Spleen (tissue), 13 donors: ENCODE measurements at places on chromosomes 1 and 21. TPM values are rescaled to one million over a fixed set of nuclear protein-coding genes. Genes with fewer than 3 reads are reported as not detected.

CFHR1 gene
- 16.5 TPM for polyA plus RNA-seq

SLC45A1 gene
- polyA plus RNA-seq, result 1.3 TPM

UCK2 gene
- 9.8 TPM for polyA plus RNA-seq

CNR2 gene
- polyA plus RNA-seq, result 22.3 TPM

GJA8 gene
- not detected for polyA plus RNA-seq

URB1 gene
- polyA plus RNA-seq, result 2.5 TPM

BGLAP gene
- 1.7 TPM for polyA plus RNA-seq

DNALI1 gene
- 1.2 TPM for polyA plus RNA-seq

GABPB2 gene
- 3.0 TPM for polyA plus RNA-seq

CELA2A gene
- polyA plus RNA-seq, result 0.20 TPM

LRRC53 gene
- not detected for polyA plus RNA-seq

KIRREL1 gene
- polyA plus RNA-seq, result 1.4 TPM

CCDC190 gene
- not detected for polyA plus RNA-seq

SPATA21 gene
- 0.18 TPM for polyA plus RNA-seq

CFAP45 gene
- 1.2 TPM for polyA plus RNA-seq

ZNF683 gene
- 1.5 TPM for polyA plus RNA-seq

S1PR1 gene
- polyA plus RNA-seq, result 53.9 TPM

TFF2 gene
- not detected for polyA plus RNA-seq

HES5 gene
- 0.36 TPM for polyA plus RNA-seq

C1orf105 gene
- not detected for polyA plus RNA-seq

FCRL3 gene
- 89.6 TPM for polyA plus RNA-seq

S100A14 gene
- 3.0 TPM for polyA plus RNA-seq

FAM72B gene
- 1.5 TPM for polyA plus RNA-seq
